ENCODE measurements at places on chromosomes 7 and 10.

DNA sequence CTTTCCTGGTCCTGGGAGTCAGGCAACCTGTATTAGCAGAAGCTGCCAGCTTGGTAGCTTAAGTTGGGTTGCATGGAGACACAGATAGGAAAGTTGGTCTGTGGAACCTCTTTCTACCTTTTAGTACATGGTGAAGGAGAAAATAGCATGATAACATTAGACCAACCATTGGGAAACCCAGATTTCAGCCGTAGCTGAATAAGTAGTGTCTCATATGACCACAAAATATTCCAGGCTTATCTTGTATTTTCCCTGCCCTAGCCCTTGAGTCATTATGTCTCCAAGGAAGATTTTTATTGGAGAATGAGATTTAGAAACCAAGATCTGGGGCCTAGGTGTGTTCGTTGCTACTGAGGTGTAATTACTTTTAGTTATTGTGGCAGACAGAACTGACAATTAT lies 67.2 kb downstream of the CCSER2 start:
- DNase-seq, result no peak

DNA sequence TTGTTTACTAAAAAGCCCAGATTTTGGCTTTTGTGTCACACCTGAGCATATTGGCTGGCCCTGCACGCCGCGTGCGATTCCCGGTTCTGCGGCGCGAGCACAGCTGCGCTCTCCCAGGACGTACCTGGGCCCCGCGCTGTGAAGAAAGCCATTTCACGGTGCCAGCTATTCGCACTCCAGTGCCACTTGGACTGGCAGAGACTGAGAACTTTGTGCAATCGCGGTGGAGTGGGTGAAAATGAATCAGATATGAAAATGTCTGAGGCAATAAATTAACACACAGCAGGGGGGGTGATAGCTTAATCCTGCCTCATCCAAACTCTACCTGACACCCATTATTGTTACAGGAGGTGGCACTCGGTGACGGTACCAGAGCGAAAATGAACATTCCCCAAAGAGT lies 330.1 kb upstream of the MGMT start:
- no peak for DNase-seq

- no peak for DNase-seq
Measured at GRCh38 chr7:7672545-7673239, 32.1 kb downstream of the UMAD1 start.

DNA sequence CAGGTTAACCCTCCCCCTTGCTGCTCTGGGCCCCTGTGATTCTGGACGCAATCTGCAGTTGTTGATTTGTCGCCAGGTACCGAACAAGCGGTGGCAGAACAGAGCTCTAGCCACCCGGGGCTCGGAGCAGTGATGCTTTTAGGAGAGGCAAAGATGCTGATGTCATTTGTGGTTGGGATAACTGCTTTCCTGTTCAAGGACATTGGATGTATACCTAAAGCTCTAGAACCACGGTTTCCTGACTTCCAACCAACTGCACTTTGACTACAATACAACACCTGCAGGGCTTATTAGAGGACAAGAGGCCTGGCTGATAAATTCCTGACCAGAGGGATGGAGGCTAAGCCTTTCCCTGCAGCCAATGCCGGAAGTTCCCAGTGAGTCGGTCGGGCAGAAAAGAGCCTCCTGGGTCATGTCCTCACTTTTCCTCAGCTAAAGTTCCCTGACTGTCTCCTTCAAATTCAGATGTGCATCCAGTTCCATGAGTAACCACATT lies 6.5 kb upstream of the RBM20 start:
- DNase-seq, result no peak

Measured in activated CD8-positive, alpha-beta memory T cell treated with anti-CD3 and anti-CD28 coated beads for 48 hours (primary cell).